ENCODE measurements at places on chromosomes 4 and X.
A peak's percentile ranks its signal among the peaks of the same experiment; 100 is the strongest.

GRCh38 chr4:87151730-87152129, 68.7 kb downstream of the KLHL8 start:
- DNase-seq = no peak

DNA sequence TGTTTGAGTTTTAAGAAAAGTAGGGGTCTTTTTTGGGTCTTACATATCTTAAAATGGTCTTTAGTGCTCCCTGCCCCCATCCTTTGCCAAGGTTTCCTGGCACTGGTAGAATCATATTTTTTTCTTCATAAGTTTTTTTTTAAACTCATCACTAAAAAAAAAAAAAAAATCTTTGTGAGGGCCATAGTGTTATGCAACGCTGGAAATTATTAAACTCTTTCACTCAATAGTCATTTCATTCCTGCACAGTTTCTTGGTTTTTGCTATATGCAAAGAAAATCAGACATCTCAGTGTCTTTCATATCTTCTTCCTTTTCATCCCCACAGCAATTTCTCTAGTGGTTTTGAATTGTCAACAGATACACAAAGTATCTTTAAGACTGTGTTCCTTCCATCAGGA, 95.6 kb downstream of the TMA16 start:
- DNase-seq = no peak

DNA sequence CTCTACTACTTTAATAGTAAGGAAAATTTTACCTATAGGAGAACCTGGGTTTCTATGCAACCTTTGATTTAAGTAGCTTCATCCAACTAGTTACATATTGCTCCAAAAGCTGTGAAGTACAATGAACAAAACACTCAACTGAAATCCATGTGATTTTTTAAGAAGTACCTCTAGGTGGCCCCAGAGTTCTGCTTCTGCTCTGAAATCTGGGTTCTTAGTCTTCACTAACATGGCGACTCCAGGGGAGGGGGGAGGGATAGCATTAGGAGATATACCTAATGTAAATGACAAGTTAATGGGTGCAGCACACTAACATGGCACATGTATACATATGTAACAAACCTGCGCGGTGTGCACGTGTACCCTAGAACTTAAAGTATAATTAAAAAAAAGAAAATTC, 73.4 kb upstream of the MAGEB2 start:
- peak; percentile 1 for DNase-seq

DNA sequence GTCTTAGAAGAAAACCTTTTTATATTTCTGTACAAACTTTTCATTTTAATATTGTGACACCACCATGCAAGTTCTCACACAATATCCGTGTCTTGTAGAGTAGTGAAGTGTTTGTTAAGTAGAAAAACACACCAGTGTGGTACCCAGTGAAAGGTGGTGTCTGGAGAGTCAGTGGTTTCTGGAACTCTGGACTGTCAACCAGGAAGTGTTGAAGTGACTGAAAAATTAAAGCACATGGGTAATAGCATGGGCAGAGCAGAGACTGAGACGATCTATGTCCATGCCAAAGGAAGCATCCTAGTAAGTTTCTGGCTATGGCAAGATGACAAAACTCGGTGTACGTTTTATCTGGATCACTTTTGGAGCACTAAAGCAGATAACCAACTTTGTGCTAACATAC, 22.2 kb downstream of the RAB9A start:
- no peak for DNase-seq

GRCh38 chr4:105560421-105560848, 8.0 kb downstream of the ARHGEF38 start:
- no peak for DNase-seq

GRCh38 chr4:186927624-186928023, 204.0 kb upstream of the FAT1 start:
- DNase-seq = no peak

DNA sequence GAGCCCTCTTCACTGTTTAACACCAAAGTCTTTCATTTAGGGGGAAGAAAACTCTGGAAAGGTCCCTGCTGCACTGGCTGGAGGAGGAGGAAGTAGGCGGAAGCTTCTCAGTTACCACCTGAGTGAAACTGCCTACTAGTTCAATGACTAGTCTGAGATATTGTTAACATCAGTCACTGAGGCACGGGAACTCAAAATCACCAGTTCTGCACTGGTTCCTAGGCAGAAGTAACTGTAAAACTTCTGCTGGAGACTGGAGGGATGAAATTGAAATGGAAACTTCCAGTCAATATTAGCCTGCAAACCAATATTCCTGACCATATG, 178.3 kb downstream of the SNCA start:
- no peak for DNase-seq

- DNase-seq = peak; percentile 12
These were observed at the start of gene GUCY1A1 for GRCh38 chr4:155666344-155667221. Gene GUCY1A1 (plus strand): TSS chr4:155666848. CDS start chr4:155696868, 30,020 bp downstream.

- no peak for DNase-seq
These were observed 31.7 kb downstream of the RNF212 start for GRCh38 chr4:1081689-1082040.

DNA sequence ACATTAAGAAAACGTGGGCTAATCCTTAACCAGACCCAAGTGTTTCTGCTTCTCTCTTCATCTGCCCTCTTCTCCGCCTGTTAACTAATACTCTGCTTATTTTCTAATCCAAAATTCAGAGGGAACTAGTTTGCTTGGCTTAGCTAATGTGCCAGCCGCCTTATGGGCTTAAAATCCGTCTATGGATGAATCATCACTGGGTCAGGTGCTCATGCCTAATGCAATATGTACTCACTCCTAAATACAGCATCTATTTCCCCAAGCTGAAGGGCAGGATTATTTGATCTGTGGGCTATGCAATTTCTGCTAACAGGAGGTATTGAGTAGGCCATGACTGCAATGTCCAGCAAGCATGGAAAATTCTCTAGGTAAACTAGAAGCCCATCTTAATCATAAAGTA, 12.4 kb downstream of the DYNLT3 start:
- no peak for DNase-seq

- DNase-seq = no peak
These were observed 569 bp upstream of the PDLIM5 start for GRCh38 chr4:94451051-94451694.

DNA sequence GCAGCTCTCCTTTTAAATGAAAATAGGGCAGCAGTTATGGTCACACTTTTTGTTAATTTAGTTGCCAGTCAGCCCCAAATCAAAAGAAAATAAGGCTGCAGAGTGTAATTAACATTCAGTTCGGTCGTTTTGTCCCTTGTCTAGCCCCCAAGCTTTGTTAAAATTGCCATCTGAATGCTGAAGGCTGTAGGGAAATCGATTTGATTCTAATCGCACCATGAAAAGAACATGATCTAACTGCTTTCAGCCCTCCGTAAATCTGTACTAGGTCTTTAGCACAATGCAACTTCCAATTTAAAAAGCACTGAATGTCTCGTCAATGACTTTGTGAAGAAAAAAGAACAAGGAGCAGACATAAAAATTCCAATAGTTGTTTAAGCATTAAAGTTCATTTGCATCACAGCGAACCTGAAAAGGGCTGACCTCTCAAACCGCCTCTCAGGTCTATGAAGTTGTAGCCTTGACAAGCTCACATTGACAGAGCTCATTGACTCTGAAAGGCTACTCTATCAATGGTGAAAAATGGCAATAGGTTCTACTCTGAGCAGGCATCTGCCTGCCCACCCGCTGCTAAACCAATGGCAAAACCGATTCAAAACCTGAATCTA, 48.9 kb downstream of the CHIC2 start:
- DNase-seq = no peak

DNA sequence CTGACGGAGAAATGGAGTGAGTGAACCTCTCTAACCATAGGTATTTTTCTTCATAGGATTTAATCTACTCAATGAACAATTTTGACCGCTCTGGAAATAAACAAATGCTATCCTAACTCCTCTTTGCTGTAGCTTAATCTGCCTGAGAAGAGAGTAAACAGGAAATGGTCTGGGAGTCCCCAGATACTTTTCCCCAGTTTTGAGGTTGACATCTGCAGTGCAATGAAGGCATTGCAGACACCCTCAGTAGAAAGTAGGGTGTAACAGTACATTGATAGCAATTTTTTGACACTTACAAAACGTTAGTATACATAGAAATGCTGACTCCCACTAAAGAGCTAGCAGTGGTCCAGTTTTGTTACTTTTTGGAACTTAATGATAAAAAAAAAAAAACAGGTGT, 495.9 kb upstream of the FAM241A start:
- DNase-seq = no peak

- DNase-seq = no peak
These were observed 378.4 kb downstream of the PABPC4L start for GRCh38 chr4:133823177-133823576.

DNA sequence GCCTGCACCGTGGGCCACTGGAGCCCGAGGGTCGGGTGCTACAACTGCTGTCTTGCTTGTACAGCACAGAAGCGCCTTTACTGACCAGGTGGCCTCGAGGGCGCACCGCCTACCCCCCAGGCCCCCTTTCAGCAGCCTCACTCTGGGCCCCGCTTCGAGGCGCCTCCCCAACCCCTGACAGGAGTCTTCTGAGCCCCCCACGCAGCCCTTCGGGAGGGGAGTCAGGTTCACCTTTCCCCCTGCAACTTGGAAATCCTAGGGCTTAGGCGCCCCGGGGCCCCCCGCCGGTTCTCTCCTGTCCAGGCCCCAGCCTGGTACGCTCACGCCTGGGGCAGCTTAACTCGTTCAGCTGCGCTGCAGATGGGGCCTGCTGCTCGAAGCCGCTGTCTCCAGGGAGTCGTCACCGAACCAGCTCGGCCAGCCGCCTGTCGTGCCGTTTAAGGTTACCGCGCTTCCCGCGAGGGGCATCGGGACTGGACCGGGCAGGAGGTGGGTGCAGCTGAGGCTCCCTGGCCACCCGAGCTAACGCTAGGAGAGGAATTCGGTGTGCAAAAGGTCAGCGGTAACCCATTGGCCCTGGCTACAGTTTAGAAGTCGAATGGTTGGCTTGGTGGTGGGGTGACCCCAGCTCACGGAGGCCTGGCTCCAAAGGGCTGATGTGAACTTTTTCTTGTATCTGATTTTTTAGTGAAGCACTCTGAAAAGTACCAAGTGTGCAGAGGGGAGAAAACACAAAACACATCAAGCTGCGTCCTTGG, 58.9 kb upstream of the BCOR start:
- DNase-seq = no peak

GRCh38 chrX:40474205-40474626, 106.6 kb upstream of the ATP6AP2 start:
- peak; percentile 3 for DNase-seq

DNA sequence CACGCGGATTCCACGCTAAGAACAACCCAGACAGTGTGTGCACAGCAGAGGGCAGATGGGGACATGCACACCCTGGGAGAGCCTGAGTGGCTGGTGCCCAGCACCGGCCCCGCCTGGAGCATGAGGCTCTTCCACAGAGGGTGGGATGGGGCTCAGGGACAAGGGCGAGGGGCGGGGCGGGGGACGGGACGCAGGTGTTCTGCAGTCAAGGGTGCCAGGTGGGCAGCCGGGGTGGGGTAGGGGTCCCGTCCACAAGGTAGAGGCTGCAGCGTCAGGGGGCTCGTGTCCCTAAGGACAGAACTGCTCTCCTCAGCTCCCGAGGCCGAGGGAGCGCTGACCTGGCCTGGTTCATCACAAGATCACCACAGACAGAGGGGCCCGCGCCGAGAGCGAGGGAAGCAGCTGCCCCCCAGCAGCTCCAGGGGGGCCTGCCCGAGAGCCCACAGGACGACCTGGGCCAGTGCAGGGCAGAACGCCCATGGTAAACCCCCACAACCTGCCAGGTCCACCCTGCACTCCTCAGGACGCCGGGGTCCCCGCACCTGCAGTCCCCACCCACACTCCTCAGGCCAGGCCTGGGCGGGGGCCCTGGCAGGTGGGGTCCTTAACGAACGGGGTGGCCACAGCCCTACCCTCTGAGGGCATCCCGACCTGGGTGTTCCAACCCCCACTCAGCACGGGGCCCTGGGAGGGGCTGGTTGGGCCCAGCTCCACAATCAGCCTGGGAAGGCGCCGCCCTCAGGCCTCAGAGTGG, 26.7 kb downstream of the CTBP1 start:
- no peak for DNase-seq

DNA sequence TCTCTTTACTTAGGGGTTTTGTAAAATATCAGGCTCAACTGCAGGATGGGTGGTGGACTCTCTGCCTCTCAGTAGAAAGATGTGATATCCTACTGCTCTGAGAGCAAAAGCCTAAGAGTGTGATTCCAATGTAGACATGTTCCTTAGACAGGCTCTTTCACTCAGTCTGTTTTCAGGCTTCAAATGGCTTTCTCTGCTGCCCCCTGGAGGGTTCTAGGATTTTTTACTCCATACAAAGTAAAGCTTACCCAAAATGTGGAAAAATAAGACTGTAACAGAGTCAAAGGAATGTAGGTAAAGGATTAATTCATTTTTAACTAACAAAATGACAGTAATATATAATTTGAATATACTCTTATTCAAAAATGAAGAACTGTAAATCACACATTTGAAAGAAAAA, 32.1 kb downstream of the ZGRF1 start:
- no peak for DNase-seq

- no peak for DNase-seq
These were observed 14.6 kb downstream of the HDX start for GRCh38 chrX:84487365-84488353.

GRCh38 chr4:183499389-183499788, 5.5 kb upstream of the ING2 start:
- DNase-seq = no peak

GRCh38 chr4:67762086-67762485, 7.9 kb upstream of the GNRHR start:
- DNase-seq = no peak

DNA sequence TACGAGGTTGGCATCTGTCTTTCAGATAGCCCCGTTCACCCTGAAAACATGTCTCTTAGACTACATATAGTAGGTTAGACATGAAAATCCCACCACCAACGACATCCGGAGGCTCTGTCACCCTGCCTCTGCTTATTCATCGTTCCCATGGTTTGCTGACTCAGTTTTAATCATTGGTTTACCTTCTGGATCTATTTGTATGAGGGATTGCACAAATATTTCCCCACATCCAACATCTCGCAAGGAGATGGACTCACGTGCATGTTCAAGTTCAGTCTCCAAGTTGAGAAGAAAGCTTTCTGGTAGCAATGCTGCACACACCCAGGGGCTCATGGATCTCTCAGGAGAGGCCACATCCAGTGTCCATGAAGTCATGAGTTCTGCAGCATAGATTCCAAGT, 10.8 kb downstream of the CETN2 start:
- DNase-seq = no peak

DNA sequence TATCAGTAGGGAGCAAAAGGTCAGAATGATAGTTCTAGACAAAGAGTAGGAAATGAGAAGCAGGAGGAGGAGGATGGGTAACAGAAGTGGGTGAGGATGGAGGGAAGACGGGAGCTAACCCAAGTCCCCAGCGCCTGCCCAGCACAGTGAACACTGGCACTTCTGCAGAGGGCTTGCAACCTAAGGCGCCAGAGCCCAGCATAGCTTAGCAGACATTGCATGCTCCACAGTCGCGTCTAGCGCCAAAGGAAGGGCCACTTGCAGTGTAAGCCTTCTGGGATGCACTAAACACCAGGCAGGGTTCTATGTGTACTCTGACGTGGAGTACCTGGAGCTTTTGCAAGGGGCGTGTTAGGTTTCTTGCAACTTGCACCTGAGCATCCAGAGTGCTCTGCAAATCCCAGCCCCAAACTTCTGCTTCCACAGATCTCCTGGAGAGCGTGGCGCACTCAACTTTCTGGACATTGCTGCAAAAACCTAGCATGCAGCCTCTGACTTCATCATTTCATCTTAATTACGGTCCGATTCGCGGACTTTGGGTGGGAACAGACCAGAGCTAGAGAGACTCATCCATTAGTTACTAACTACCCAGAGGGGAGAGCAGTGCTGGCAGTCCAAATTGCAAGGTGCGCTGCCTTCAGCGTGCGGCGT, 46.5 kb upstream of the NKAP start:
- no peak for DNase-seq

GRCh38 chr4:3874525-3875110, 108.4 kb downstream of the ADRA2C start:
- no peak for DNase-seq

- DNase-seq = no peak
These were observed 59.2 kb downstream of the FSTL5 start for GRCh38 chr4:162104459-162105124.
